ENCODE measurements at places on chromosomes 2 and 18.

DNA sequence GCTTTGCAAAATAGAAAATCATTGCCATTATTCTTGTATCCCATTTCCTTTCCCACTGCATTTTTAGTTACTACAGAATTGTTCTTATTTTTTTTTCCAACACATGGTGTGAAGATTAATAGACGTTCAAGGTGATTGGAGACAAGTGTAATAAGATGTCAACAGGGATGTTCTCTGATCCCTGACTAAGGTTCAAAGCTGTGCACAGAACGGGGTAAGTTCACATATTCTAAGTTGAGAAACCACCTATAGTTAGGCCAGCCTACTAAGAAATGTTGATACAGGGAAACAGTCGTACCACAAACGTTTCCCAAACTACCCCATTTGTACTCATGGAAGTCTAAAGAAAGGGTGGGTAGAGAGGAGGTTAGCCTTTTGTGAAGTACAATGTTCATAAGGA lies 6.4 kb upstream of the TMEM17 start:
- H3K4me1 ChIP-seq: no peaks in the 10 kb centered on the region
- H3K36me3 ChIP-seq: no peaks in the 10 kb centered on the region
- no peaks in the 10 kb centered on the region for H3K27me3 ChIP-seq
- H3K27ac ChIP-seq: no peak overlapping the region
- H3K4me3 ChIP-seq: no peak overlapping the region
- no peak for DNase-seq

DNA sequence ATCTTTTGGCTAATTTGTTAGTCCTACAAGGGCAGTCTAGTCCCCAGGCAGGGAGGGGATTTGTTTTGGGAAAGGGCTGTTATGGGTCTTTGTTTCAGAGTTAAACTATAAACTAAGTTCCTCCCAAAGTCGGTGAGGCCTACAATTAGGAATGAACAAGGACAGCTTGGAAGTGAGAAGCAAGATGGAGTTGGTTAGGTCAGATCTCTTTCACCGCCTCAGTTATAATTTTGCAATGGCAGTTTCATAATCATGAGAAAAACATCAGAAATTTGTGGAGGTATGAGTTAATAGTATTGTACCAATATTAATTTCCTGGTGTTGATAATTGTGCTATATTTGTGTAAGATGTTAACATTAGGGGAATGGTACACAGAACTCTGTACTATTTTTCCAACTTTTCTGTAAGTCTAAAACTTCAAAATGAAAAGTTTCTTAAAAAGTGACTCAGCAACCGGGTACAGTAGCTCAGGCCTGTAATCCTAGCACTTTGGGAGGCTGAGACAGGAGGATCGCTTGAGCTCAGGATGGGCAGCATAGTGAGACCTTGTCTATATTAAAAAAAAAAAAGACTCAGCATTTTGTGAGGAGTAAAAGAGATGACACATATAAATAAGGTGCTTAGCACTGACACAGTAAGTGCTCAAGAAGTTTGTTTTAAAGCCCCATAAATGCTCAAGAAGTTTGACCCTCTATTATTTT lies 40.8 kb downstream of the TMEM17 start:
- no peaks in the 10 kb centered on the region for H3K27me3 ChIP-seq
- no peak for DNase-seq
- no peak overlapping the region for H3K27ac ChIP-seq
- peaks cover 8% of the 10 kb centered on the region for H3K4me1 ChIP-seq
- no peaks in the 10 kb centered on the region for H3K36me3 ChIP-seq

DNA sequence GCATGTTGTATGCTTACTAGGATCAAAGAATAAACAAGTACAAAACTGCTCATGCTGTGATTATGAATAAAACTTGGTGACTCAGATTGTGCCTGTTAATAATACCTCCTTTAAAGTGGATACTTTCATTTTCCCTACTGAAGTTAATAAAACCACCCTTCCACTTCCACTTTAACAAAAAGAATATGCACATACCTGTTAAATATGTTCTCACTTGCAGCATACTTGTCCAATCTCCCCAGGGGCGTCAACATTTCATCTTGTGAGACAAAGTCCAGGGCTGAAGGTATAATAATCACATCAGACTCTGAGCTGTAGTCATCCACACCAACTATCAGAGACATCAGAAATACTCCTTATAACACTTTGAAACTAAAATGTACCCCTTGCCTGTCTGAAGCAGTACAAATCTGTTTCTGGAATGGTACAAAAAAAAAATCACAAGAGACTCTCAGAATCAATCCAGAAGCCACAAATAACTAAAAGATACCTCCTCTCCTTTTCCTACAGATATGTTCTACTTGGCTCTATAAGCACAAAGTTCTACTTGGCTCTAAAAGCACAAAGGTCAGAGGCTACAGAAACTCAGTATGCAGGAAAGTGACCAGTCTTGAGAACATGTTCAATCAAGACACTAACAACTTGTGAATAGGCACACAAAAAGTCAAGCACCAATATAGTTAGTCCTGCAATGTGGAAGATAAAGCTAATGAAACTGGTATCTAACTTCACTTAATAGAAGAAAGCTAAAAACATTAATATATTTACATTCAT lies 19.3 kb downstream of the PPP4R1 start:
- no peaks in the 10 kb centered on the region for H3K27me3 ChIP-seq
- peaks cover 23% of the 10 kb centered on the region for H3K4me1 ChIP-seq
- H3K4me3 ChIP-seq: peak overlapping the region; percentile 7
- peak overlapping the region; percentile 18 for H3K27ac ChIP-seq

- no peaks in the 10 kb centered on the region for H3K36me3 ChIP-seq
- peak; percentile 42 for DNase-seq
- peak overlapping the region; percentile 97 for H3K4me3 ChIP-seq
- H3K27me3 ChIP-seq: no peaks in the 10 kb centered on the region
Measured at GRCh38 chr2:119760956-119761275, 1.2 kb downstream of the PTPN4 start.

GRCh38 chr2:236211296-236211695 lies 43.1 kb upstream of the GBX2 start:
- no peaks in the 10 kb centered on the region for H3K27me3 ChIP-seq
- no peak overlapping the region for H3K27ac ChIP-seq
- no peak for DNase-seq
- no peaks in the 10 kb centered on the region for H3K4me1 ChIP-seq

GRCh38 chr18:3984163-3984757 lies 470.8 kb downstream of the DLGAP1 start:
- H3K27me3 ChIP-seq: peaks cover 5% of the 10 kb centered on the region
- DNase-seq: no peak
- H3K4me3 ChIP-seq: no peak overlapping the region
- H3K36me3 ChIP-seq: no peaks in the 10 kb centered on the region
- no peaks in the 10 kb centered on the region for H3K4me1 ChIP-seq

DNA sequence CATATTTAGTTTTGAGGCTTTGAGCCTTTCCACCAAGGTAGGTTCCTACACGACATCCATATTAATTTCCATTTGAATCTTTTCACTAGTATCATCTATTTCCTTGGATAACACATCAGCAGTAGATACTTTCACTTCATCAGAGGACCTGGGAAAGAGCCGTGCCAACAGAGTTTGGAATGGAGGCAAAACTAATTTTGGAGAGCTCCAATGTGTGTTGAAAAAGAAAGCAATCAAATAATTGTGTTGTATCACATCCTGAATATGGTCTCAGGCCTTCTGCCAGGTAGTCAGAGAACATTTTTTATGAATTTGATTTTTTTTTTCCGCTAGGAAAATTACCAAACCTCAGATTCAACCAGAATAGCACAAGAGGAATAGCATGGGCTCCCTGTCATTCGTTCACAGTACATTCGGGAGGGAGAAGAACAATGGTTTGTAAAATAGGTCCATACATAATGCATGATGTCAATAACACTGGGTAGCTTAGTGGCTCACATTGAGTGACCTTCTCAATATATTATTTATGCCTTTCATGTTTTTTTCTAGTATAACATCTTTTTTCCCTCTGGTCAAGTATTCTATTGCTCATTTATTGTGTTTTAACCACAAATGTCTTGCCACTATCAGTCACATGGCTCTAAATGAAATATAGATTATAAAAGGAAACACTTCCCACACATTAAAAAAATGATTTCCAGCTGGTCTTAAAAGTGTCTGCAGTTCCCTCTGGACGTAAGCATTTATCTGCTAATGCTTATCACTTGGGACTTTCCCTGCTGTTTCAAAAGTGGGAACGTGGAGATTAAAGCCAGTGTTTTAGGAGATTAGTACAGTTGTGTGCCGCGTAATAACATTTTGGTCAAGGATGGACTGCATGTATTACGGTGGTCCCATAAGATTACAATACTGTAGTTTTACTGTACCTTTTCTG lies 68.6 kb upstream of the RAPH1 start:
- no peak for DNase-seq
- H3K36me3 ChIP-seq: no peaks in the 10 kb centered on the region
- H3K27ac ChIP-seq: no peak overlapping the region
- H3K4me1 ChIP-seq: no peaks in the 10 kb centered on the region
- H3K27me3 ChIP-seq: no peaks in the 10 kb centered on the region
- H3K4me3 ChIP-seq: no peak overlapping the region

DNA sequence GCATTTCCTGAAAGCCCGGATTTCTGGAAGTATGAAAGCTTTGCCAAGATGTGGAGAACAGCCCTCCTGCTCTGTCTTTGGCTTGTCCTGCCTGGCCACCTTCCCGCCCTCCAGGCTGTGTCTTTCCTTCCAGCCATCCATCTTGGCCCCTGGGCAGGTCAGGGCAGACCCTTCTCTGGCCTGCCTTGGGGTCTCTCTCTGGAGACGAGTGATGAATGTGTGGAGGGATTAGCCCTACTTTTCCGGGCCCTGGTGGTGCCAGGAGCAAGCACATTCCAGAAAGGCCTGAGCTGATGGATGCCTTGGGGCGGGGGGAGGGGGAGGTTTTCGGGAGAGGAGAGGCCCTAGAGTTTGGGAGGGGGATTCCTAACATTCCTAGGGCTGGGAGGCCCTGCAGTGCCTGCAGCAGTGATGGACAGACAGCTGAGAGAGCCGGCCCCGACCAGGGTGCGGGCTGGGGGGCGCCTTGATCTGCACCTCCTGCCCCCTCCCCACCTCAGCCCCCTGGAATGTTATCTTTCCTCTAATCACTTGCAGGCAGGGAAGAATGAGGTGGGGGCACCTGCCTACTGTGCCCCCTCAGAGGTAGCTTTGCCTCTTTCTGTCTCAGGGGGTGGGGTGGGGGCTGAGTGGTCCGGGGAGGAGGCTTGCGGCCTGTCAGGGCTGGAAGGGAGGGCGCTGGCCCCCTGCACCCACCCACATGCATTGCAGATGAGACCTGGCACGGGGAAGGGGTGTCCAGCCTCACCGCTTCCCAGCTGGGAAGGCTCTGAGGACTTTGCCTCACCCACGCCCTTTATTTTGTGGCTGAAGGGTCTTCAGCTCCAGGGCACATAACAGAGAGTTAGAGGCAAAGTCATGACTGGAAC lies 156.2 kb downstream of the DDX1 start:
- H3K36me3 ChIP-seq: no peaks in the 10 kb centered on the region
- no peak for DNase-seq
- H3K27ac ChIP-seq: no peak overlapping the region
- H3K4me3 ChIP-seq: no peak overlapping the region

DNA sequence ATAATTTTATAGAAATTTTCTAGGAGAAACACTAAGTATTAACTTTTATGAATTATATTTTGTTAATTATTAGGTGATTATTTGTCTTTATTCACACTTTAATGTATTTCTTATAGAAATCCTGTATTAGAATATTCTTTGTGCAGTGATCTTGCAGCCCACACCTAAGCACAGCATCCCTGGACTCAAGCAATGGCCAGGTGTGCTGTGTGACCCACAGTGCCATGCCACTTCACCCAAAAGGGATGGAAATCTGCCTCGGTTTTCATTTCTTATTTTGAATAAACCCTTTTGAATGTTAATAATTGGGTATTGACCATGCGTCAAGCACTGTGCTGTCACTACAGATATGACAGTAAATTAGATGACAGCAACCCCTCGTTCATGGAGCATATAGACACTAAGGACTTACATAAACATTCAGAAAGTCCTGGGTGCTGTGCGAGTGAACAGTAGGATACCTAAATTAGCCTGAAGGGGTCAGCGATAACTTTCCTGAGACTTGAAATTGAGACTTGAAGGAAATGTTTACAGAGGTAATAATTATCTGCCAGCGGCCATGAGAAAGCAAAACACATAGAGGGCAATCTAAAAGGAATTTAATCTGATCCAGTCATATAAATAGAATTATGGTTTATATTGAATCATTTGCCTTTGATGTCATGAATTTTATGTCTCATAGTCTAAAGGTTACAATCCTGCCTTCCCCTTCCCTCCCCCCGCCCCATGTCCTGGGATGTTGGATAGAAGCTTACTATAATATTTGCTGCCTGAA lies 52.7 kb upstream of the CALCRL start:
- peak overlapping the region; percentile 35 for H3K4me3 ChIP-seq
- peak overlapping the region; percentile 95 for H3K27ac ChIP-seq
- H3K36me3 ChIP-seq: no peaks in the 10 kb centered on the region
- DNase-seq: peak; percentile 95
- H3K27me3 ChIP-seq: no peaks in the 10 kb centered on the region

GRCh38 chr2:150388289-150388625 lies 99.2 kb downstream of the RND3 start:
- H3K27me3 ChIP-seq: no peaks in the 10 kb centered on the region
- H3K4me3 ChIP-seq: no peak overlapping the region
- H3K27ac ChIP-seq: no peak overlapping the region

DNA sequence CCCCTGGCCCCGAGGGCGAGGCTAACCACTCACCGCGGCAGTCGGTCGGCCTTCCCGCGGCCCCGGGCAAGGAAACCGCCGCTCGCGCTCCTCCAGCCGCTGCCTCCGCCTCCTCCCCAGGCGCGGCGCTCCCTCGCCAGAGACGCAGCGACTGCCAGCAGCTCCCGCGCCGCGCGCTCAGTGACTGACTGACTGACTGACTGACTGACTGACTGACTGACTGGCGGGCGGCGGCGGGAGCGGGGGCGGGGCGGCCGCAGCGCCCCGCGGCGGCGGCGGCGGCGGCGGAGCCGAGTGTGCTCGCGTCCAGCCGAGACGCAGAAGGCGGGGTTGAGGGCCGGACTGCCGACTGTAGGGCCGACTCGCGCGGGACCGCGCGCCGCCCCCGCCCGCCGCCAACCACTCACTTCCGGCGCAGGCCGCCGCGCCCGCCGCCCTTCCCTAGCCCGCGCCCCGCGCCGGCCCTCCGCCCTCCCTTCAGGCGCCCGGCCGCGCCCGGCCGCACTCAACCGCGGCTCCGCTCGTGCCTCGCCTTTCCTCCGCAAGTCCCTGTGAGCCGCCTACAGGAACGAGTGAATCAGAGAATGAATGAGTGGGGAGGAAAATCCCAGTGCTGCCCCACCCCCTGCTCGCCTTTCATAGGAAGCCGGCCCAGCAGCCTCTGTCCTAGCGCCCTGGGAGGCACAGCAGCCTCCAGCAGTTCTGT lies at the start of gene RAPH1:
RAPH1 (minus strand) TSS at position 224 of the 706 bp plus-strand sequence. CDS start 39,948 bp downstream, outside the sequence.
- DNase-seq: peak; percentile 89
- H3K4me1 ChIP-seq: peaks cover 18% of the 10 kb centered on the region
- no peaks in the 10 kb centered on the region for H3K36me3 ChIP-seq
- H3K4me3 ChIP-seq: peak within 1 kb of the TSS; percentile 93
- no peaks in the 10 kb centered on the region for H3K27me3 ChIP-seq

Data from PC-3 (cell line).